ENCODE measurements at places on chromosomes 11 and 22. TPM values are rescaled to one million over a fixed set of nuclear protein-coding genes. Genes with fewer than 3 reads are reported as not detected.

Gene TBC1D10A
- 12.6 TPM for total RNA-seq

Gene PATE1
- total RNA-seq, result not detected

Gene KCNQ1
- total RNA-seq, result not detected

Gene GLYATL1
- not detected for total RNA-seq

Gene NLRP14
- total RNA-seq, result not detected

Gene CARD18
- not detected for total RNA-seq

Gene SERHL2
- 1.4 TPM for total RNA-seq

Gene GGTLC2
- not detected for total RNA-seq

Gene OR5AP2
- not detected for total RNA-seq

Gene UBQLNL
- total RNA-seq, result 0.39 TPM

Gene C1QTNF5
- 9.3 TPM for total RNA-seq

DNA sequence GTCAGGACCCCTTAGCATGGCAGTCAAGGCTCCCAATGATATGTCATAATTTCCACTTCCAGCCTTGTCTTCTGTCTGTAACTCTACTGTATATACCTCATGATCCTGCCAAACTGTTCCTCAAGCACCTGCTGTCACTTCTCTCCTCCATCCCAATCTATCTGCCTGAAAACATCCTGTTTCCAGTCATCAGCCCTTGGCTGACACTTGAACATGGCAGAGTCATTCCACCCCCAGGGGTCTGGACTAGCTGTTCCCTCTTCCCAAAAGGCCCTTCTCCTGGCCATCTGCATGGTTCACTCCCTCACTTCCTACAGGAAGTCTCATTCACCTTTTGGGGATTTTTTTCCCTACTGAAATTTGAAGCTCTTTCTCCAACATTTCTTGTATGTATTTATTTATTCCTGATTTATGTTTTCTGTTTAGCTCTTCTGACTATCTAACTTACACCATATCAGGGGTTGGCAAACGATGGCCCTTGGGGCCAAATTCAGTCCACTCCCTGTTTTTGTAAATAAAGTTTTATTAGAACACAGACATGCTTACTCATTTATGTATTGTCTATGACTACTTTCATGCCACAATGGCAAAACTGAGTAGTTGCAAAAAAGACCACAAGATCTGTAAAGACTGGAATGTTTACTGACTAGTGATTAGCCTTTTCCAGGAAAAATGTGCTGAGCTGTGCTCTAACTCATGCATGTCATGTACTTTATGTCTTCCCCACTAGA lies 278.4 kb downstream of the KIRREL3 start:
- peaks cover 6% of the 10 kb centered on the region for H3K4me1 ChIP-seq
- no peaks in the 10 kb centered on the region for H3K36me3 ChIP-seq
- no peak overlapping the region for H3K27ac ChIP-seq
- DNase-seq, result no peak
- H3K27me3 ChIP-seq, result no peaks in the 10 kb centered on the region

DNA sequence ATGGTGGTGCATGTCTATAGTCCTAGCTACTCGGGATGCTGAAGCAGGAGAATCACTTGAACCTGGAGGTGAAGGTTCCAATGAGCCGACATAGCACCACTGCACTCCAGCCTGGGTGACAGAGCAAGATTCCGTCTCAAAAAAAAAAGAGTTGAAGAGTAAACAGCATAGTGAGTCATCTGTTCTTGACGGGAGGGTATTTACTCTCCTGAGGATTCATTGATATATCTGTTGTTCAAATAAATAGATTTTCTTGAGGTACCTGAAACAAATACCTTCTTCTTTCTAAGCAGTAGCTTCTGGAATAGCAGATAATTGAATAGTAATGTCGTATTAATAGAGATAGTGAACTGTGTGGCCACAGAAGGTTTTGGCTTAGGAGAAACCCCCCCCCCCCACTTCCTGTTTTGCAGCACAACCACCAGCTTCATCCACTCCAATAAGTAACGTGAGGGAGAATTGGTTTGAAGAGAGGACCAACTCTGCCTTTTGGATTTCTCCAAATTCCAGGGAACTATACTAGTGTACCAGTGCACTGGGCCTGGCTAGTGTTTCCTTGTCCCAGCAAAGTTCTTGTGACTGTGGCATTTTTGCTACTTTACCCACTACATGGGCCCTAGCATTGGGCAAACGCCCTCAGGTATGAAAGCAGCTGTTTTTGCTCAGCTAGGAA lies 90.0 kb downstream of the PRMT3 start:
- DNase-seq, result no peak
- peaks cover 2% of the 10 kb centered on the region for H3K4me1 ChIP-seq
- no peaks in the 10 kb centered on the region for H3K27me3 ChIP-seq

- H3K27ac ChIP-seq, result no peak overlapping the region
- H3K27me3 ChIP-seq, result no peaks in the 10 kb centered on the region
- H3K4me3 ChIP-seq, result no peak overlapping the region
- no peaks in the 10 kb centered on the region for H3K4me1 ChIP-seq
- no peak for DNase-seq
These were observed 53.5 kb downstream of the OTOG start for GRCh38 chr11:17600316-17601255.

GRCh38 chr11:111623527-111624030 lies 21.3 kb downstream of the SIK2 start:
- H3K36me3 ChIP-seq, result peaks cover 44% of the 10 kb centered on the region
- H3K4me3 ChIP-seq, result no peak overlapping the region
- H3K27ac ChIP-seq, result no peak overlapping the region

GRCh38 chr11:112511911-112512310 lies 251.3 kb upstream of the PLET1 start:
- peaks cover 57% of the 10 kb centered on the region for H3K27me3 ChIP-seq
- H3K4me3 ChIP-seq, result no peak overlapping the region
- no peak overlapping the region for H3K27ac ChIP-seq
- no peak for DNase-seq
- H3K36me3 ChIP-seq, result no peaks in the 10 kb centered on the region
